K562 (cell line): ENCODE measurements at places on chromosomes 5 and 9. TPM values are rescaled to one million over a fixed set of nuclear protein-coding genes. Genes with fewer than 3 reads are reported as not detected.

DNA sequence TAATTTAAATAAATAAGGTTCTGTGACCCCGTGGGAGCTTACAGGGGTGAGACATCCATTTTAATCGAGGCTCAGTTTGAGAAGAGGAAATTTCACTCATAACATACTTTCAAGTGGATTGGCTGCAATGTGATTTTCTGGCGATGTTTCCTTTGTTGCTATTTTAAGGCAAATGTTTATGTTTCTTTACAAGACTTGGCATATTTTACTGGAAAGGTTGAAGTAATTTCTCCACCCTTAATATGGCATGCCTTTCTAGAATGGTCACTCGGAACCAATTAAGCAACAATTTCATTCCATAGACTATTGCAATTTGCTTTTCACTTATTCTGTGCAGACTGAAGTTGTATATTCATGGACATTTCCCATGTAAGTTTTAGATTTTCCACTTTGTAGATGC, 438.0 kb upstream of the WWC1 start:
- no peak for DNase-seq

GRCh38 chr5:69261034-69261433, 26.3 kb downstream of the CDK7 start:
- DNase-seq: no peak

ZNF483 gene
- total RNA-seq: 0.38 and 0.58 TPM in 2 replicates

IL9 gene
- not detected in 2 replicates for total RNA-seq

CD74 gene
- total RNA-seq: 4.8 and 6.0 TPM in 2 replicates

ORM2 gene
- total RNA-seq: 0.98 and 1.5 TPM in 2 replicates
